ENCODE measurements at places on chromosomes 1 and 21.

GRCh38 chr21:27192281-27192949 lies 225.5 kb upstream of the ADAMTS5 start:
- DNase-seq, result no peak

DNA sequence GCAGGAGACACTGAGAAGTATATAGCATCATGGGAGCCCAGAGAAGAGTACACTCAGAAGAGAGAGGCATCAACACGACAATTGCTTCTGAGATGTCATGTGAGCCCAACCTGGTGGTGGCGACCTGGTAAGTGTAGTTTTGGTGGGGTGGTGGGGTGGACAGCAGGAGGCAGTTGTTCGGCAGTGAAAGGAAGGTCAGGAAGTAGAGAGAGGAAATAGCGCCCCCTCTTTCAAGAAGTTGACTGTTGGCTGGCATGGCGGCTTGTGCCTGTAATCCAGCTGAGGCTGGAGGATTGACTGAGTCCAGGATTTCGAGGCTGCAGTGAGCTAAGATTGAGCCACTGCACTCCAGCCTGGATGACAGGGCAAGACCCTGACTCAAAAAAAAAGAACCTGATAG lies 12.6 kb downstream of the RSPO1 start:
- no peak for DNase-seq

- DNase-seq, result no peak
These were observed 58.2 kb upstream of the KIAA1614 start for GRCh38 chr1:180854456-180854855.

GRCh38 chr1:50841791-50842387 lies 118.2 kb downstream of the FAF1 start:
- no peak for DNase-seq

- no peak for DNase-seq
These were observed 58.5 kb downstream of the UMODL1 start for GRCh38 chr21:42129300-42130266.

GRCh38 chr1:155934936-155935590 lies 850 bp upstream of the KHDC4 start:
- peak; percentile 61 for DNase-seq

DNA sequence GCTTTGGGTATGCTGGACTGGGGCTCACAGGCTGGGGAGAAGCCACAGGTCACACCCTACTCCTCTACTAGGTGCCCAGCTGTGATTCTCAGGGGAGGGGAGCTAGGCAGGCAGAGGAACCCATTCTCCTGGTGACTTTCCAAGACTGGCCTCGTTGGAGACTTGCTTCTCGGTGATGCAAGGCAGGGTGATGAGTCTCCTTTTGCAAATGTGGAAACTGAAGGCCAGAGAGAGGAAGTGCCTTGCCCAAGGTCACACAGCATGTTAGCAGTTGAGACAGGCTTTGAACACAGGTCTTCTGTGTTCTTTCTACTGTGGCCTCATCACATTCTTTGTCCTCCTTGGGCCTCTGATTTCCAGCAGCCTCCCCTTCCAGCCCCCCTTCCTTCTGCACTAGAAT lies 20.5 kb upstream of the C1QA start:
- DNase-seq, result no peak

GRCh38 chr1:88490676-88491075 lies 193.4 kb upstream of the PKN2 start:
- no peak for DNase-seq

GRCh38 chr1:168607872-168608428 lies 31.5 kb downstream of the XCL1 start:
- no peak for DNase-seq

- peak; percentile 55 for DNase-seq
These were observed 414.0 kb downstream of the PRDM2 start for GRCh38 chr1:14113841-14114567.

- no peak for DNase-seq
These were observed 14.7 kb upstream of the TSPAN1 start for GRCh38 chr1:46160212-46160611.

DNA sequence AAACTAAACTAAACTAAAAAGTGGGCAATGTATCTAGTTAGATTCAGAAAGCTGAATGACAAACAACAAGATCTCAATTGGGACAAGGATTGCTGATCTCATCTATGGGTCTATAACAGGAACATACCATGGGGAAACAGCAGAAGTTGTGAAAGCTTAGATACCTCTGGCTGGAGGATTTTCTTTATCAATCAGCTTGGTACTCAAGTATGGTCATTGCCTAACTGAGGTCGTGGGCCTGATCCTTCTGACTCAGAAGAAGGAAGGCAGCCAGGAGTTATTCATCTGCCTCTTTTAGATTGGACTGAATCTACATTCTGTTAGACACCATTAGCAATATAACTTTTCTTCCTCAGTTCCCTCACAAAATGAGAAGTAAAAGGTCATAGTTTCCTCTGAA lies 39.7 kb downstream of the DNTTIP2 start:
- DNase-seq, result no peak

- no peak for DNase-seq
These were observed 5.8 kb downstream of the TCHH start for GRCh38 chr1:152109231-152109997.

GRCh38 chr1:12229835-12230548 lies at the start of gene VPS13D:
TSS of gene VPS13D (plus strand) at chr1:12230030. CDS start at chr1:12234267, 4,237 bp downstream.
- peak; percentile 75 for DNase-seq

DNA sequence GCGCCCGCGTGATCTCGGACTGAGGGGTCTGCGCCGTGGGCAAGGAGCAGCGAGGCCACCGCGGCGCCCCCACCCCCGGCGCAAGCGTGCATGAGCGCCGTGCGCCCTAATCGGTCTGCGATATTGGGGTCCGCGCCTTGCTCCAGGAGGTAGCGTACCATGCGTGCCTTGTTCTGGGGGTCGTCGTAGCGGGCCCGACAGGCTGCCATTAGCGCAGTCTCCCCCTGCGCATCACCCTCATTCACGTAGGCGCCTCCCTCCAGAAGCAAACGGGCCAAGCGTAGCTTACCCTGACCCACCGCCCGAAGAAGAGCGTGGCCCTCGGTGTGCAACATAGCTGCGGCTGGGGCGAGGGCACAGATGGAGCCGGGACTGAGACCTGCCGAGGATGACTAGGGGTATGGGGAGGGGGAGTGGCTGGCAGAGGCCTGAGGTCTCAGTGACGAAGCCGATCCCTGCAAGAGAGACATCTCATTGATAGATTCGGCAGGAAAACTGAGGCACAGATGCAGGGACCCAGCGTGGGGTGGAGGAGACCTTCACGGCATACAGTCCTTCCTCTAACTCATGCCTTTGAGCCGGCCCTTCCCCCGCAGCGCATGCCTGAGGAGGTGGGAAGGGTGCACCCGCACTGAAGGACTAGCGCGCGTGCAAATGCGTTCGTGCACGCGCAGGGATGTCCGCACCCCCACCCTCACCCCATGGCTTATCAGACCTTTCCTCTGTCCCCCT lies 2.8 kb downstream of the ANKRD34A start:
- DNase-seq, result peak; percentile 73

GRCh38 chr1:231612393-231613089 lies 14.0 kb upstream of the DISC1 start:
- DNase-seq, result no peak

- peak; percentile 57 for DNase-seq
These were observed 53.2 kb upstream of the LYST start for GRCh38 chr1:235919833-235920441.

DNA sequence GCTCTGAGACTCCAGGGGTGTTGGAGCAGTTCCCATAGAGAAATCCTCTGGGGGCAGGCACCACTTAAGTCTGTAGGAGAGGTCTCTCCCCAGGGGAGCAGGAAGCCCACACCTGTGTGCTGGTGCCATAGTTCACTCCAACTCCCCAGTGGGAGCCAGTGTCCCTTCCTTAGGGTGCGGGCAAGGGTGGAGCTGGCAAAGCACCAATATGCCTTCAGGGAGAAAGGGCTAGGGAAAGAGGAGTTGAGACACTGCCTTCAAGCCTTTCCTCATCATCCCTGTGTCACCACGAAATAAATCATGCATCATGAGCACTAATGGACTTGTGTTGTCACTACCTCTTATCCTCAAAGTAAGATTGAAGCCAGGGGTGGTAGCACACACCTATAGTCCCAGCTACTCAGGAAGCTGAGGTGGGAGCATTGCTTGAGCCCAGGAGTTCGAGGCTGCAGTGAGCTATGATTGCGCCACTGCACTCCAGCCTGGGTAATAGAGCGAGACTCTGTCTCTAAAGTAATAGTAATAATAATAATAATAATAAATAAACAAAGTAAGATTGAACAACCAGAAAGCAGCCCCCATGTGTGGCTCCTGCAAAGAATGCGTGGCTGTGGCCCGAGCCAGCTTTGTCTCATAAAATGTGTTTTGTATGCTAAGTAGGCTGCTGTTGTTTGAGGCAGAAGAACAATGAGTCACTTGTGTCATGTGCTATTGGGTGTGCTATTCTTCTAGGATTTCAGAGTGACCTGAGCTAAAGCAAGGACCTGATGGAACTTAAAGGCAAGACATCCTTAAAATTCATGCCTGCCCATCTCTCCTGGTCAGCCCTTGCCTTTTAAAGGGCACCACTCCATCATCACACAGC lies 6.7 kb upstream of the TIE1 start:
- DNase-seq, result no peak

- DNase-seq, result no peak
These were observed 225.8 kb downstream of the RYR2 start for GRCh38 chr1:237267743-237268142.

DNA sequence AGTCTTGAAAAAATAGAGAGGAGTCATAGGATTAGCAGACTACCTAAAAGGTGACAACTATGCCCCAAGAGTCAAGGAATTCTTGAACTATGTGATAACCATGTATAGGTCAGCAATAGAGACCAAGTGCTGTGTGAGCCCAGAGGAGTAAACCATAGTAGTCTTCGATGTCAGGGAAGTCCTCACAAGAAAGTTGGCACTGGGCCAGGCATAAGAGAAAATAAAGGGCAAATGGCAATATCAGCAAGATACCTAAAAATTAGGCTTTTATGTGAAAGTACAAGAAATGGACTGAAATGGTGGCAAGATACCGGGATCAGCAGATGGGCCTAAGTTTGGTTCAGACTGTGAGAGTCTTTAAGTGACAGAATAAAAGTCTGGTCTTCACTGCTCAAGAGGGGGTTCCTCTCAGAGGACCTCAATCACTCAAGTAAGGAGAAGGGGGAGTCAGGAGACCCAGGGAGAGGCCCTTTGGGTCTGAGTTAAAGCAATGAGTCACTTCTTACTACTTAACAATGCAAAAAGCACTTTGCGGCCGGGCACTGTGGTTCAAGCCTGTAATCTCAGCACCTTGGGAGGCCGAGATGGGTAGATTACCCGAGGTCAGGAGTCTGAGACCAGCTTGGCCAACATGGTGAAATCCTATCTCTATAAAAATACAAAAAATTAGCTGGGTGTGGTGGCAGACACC lies 95.0 kb downstream of the TEX35 start:
- no peak for DNase-seq

DNA sequence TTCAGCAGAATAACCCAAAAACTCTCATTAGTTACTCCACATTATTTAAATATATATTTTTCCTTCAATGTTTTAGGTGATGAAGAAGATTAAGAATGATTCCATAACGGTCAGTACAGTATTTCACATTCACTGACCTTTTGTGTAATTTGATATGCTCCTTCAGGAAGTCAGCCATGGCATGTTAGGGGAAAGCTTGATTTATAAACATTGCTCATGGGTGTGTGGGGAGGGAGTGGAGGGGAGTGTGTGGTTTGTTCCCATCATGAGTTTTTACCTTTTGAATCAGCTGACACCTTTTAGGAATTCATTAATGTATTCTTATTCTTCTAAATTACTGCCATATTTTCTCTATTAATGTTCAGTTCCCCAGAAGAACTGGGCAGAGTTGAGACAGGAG lies 240.2 kb downstream of the ATG4C start:
- no peak for DNase-seq

DNA sequence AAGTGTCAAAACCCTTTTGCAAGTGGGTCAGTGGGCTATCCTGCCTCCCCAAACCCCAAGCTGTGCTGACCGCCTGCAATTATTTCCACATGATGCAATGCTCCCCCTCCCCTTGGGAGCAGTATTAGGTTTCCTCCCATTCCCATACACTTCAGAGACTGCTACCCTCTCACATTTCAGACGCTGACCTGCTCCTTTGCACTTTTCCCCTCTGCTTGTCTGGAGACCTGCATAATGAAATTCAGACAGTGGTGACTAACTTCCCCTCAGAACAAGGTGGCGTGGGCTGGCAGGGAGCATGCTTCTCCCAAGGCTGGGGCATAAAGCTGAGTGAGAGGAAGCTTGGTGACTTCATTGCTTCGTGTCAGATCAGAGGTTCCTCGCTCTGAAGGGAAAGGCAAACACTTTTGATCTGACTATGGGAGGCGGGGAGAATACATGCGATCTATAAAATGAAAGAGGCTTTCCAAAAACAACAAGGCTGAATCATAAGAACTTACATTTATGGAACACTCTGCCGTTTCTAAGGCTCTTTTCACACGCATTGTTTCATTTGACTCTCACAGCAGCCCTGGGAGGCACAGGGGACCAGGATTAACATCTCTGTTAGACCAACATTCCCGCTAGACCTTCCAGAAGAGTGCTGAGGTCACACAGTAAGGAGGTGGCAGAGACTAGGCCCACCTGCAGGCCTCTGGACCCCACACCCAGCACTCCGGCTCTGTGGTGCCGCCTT lies 27.5 kb upstream of the ROR1 start:
- DNase-seq, result no peak

DNA sequence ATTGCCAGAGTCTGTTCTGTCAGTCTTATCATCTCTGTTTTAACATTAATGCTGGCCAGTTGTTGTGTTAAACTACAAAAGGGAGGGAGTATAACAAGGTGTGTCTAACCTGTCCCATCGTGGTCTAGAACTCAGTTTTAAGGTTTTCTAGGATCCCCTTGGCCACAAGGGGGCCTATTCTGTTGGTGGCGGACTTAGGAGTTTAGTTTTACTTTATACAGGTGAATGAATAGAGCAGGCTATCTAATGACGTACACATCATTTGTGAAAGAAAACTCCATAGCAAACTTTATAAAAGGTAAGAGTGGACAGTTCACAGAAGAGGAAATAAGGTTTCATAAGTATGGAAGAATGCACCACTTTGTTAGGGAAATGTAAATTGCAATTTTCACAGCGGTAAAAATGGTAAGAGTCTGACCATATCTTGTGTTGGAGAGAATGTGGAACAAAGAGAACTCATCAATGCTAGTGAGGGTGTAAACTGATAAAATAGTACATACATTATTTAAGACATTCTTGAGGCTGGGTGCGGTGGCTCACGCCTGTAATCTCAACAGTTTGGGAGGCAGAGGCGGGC lies 2.5 kb upstream of the ATF6 start:
- DNase-seq, result no peak
